Eye (tissue), 1 donor: ENCODE measurements at places on chromosomes 1 and 21.

DNA sequence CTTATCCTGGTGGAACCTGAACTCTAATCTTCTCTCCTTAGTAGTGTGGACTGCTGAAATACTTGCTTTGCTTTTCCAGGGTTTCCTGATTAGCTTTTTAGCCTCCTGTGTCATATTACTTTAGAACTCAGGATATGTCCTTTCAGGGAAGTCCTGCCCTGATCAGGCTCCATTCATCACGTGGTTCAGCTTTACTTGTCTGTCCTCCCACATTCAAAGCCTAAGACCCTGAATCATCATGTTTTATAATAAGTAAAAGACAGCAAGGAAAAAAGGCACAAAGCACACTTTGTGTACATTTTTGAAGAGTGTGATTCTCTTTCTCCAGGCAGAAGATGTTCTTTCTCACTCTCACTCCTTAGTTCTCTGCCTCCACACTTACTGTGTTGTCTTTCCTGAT is 70.6 kb downstream of the PATJ start:
- DNase-seq: no peak

DNA sequence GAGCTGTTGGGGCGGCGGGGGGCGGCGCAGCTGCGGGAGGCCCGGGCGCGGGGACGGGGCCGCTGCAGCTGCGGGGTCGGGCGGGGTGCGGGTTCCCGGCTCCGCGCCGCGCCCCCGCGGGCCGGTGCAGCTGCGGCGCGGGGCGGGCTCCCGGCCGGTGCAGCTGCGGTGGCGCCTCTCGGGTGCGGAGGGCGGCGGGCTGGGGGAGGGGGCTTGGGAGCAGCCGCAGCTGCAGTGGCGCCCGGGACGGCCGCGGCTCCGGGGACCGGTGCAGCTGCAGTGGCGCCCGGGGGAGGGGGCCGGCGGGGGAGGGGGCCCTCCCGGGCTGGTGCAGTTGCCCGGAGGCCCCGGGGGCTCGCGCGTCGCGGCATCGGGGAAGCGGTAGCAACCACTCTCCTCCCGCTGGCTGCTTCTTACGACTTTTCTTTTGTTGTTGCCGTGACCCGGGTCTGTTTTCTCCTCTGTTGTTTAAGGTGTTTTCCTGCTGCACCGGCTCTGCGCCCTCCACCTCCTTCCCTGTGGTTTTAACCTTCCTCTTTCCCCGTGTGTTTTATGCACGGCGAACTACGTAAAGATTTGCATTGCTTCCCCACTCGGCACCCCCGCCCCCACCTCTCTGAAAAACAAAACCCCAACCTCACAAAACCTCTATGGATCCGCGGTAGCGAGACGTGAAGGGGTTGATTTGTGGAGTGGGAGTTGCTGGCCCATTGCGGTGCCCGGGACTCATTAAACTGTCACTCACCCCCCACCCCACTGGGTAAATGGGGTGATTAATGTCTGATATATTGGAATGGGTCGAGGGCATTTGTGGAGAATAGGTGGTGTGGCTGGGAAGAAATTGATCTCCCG is 1.7 kb upstream of the ZBTB18 start:
- peak; percentile 69 for DNase-seq

DNA sequence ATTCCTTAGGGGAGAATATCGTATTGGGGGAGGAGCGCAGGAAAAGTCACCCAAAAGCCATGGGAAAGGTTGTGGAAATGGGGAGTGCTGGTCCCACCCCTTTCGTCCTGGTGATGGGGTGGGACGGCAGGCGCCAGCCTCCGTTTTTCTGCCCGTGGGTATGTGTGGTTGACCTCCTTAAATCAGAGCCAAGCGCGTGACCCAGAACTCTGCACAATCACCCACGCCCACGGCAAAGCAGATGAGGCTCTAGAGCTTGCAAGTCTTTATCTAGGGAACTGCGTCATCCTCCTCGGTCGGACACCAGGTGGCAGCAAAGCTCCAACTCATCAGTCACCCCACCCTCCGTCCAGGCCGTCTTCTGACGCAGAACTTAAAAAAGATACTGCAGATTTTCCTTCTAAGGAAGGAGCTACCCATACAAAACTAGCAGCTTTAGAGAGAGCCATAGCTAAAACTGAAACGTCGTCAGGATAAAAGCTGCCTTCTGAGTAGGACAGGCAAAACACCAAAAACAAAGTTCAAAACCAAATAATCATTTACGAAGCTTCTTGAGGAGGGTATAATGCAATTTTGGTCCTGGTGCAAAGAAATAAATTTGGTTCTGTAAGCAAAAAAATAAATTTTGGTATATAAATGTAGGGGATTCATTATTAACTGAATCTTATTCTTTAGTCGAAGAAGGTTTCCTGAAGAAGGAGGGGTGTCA is 62.0 kb downstream of the TBX19 start:
- peak; percentile 92 for DNase-seq

- peak; percentile 22 for DNase-seq
These were observed 182.2 kb upstream of the DUSP10 start for GRCh38 chr1:221923929-221924598.

- DNase-seq: peak; percentile 42
These were observed 218.7 kb downstream of the DAB1 start for GRCh38 chr1:57204942-57205787.

GRCh38 chr1:228351850-228352249 is 54.8 kb downstream of the TRIM11 start:
- no peak for DNase-seq

DNA sequence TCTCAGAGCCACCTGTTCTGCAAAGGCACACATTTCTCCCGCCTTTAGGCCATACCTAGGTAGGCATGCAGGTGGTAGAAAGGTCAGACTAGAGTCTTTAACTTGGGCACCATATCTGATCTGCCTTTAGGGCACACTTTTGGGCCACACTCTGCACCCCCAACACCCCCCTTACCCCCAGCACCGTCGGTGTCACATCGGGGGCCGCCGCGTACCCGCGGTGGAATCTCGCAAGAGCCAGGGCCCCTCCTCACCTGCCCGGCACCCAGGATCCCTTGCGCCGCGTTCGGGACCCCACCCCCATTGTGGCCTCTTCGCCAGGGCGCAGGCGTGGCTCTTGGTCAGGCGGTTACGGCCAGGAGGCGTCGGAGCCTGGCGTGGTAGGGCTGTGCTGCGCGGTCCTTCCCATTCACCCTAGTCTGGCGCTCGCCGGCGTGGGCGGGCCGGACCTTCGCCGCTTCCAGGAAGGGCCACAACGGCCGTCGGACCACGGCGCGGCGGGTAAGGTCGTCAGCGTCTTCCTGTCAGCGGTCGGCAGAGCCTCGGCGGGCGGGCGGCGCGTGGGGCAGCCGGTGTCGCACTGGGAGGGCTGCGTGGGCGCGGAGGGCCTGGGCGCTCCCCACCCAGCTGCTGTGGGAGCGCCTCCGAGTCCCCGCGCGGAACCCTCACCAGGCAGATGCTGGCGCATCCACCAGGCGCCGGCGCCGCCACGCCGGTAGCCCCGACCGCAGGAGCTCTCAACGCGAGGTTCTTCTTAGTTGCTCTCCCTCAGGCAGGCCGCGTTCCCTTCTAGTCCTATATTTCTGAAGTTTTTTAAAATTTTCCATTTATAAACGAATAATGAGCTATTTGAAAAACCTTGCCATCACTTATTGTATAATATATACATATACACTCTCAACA is at the start of gene DNAH14:
DNAH14 (plus strand) TSS at position 341 of the 903 bp plus-strand sequence. CDS start 23,028 bp downstream, outside the sequence.
- DNase-seq: peak; percentile 84

DNA sequence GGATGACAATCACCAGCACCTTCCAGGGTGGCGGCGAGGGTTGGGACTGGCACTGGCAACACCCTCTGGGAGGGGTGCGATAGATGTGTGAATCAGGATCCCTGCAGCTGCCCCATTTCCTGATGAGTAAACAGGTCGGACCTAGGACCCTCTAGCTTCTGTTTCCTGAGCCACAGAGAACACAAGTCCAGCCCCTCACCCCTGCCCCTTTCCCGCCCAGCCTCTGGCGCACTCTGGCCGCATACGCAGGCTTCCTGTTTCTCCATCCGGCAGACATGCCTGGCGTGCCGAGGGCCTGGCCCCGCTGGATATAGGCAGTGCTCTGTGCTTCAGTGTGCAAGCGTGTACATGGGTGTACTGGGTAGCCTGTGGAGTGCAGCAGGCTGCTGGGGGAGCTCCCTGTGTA is 4.6 kb downstream of the PEAR1 start:
- no peak for DNase-seq

GRCh38 chr1:227214207-227214606 is 104.1 kb downstream of the CDC42BPA start:
- DNase-seq: no peak

DNA sequence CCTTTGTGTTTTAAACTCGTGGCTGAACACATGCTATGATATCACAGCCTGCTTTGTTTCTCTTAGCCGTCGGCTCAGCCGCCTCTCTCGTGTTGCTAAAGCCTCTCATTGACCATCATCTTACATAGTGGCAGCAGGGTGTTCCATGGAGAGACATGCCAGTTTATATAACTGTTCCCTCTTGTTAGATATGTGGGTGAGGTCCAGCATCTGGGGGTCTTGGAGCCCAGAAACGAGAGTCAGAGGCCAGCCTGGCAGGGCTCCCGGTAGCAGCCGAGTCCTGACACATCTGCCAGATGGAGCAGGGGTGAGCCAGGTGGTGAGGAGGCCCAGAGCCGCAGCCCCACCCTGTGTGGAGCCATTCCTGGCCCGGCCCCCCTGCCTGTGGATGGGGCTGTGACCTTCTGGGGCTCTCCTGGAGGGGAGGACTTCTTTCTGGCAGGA is 11.9 kb downstream of the PODN start:
- peak; percentile 64 for DNase-seq

DNA sequence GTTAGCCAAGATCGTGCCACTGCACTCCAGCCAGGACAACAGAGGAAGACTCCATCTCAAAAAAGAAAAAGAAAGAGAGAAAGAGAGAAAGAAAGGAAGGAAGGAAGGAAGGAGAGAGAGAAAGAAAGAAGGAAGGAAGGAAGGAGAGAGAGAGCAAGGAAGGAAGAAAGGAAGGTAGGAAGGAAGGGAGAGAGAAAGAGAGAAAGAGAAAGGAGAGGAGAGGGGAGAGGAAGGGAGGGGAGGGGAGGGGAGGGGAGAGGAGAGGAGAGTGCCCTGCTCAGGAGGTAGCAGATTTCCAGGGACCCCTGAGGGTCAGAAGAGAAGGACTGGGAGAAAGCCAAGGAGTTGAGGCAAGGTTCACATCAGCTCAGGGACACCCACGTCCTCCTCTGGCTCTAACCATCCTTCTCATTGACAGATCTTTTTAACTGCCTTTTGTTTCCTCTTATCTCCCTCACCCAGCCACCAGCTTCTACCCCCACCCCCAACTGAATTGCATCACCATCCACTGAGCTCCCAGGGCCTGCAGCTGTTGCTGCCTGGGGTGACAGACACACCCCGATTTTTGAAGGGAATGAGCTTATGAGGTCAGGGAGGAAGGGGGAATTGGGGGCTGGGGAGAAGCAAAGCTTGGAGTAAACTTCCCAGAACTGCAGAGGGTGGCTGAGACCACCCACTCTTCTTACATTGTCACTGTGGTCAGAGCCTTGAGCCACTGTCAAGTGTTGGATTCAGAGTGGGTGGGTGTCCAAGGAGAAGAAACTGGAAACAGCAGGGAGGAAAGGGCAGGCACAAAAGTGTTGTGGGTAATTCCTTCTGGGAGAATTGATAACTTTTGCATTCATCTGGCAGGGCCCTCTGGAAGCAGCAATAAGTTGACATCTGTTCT is 91.6 kb downstream of the GLUL start:
- peak; percentile 67 for DNase-seq

DNA sequence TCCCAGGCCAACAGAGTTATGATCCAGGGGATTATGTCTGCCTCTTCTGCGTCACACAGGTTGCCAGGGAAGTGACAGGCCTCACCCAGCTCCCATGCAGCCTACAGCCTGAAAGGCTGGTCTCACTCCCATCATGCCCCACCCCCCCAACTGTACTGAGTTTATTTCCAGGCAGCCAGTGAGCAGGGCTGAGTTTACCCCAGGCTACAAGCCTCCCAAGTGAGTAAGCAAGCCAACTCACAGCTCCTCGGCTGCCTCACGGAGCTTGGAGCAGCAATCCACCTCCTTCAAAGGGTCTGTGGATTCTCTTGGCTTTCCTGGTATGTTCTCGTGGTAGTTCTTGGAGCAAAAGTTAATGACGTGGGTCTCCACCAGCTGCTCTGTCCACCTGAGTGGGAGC is 1147.6 kb upstream of the ADGRL4 start:
- no peak for DNase-seq

GRCh38 chr1:180881806-180882509 is 30.7 kb upstream of the KIAA1614 start:
- peak; percentile 77 for DNase-seq

GRCh38 chr21:42834726-42835191 is 44.6 kb downstream of the WDR4 start:
- no peak for DNase-seq

DNA sequence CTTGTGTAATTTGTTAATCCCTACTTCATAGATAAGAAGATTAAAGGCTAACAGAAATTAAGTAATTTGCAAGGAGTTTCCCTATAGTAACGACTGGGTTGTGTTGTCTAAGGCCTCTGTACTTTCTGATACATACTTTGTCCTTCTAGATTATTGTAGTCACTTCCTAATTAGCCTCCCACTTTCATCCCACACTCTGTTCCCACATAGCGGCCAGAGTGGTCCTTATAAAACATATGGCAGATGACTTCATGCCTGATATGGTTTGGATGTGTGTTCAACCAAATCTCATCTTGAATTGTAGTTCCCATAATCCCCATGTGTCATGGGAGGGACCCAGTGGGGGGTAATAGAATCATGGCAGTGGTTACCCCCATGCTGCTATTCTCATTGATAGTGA is 120.5 kb upstream of the DAB1 start:
- no peak for DNase-seq

DNA sequence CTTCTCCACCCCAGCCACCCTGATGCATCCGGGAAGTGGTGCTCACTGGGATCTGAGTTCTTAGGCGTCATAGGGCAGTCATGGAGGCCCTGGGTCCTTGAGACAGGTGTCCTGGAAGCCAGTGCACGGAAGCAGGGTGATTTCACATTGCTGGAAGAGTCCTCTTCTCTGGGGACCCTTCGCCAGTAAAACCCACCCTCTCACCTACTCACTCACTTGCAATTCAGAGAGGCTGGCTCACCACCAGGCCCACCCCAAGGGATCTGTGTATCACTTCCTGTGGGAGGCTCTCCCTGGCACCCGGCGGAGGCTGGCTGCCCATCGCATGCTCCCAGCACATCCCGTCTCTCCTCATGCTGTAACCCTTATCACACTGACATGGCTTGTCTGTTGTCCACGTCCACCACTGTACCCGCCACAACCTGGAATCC is 40.2 kb upstream of the EPS8L3 start:
- DNase-seq: no peak

GRCh38 chr1:70090141-70090540 is 115.2 kb downstream of the LRRC40 start:
- DNase-seq: no peak
